ENCODE measurements at places on chromosomes 16 and 17. TPM values are rescaled to one million over a fixed set of nuclear protein-coding genes. Genes with fewer than 3 reads are reported as not detected.

- DNase-seq = no peak
Measured at GRCh38 chr16:11372073-11372828, 27.0 kb downstream of the RMI2 start.

- DNase-seq = no peak
Measured at GRCh38 chr16:3193221-3194212, 5.5 kb downstream of the OR1F1 start.

DNA sequence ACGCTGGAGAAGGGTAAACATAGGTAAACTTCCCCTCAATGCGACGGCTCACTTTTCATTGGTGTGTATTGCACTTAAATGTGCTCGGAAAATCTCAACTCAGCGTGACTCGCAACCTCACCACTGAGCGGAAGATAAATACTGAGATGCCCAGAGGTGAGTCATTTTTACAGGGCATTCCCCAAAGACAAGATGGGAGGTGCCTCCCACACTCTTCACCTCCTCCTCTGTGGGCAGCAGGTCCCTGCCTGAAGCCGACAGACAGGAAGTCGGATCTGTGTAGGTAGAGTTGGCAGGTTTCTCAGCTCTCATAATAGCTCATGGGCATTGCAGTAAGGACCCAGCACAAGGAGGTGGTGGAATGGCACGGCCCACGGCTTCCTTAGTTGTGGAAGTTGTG lies 274.6 kb upstream of the HSBP1 start:
- no peak for DNase-seq

The KRTAP9-8 gene
- polyA plus RNA-seq = not detected

- DNase-seq = no peak
Measured at GRCh38 chr17:28662527-28662829, 473 bp downstream of the SUPT6H start.

GRCh38 chr17:4557626-4558346 lies 2.6 kb downstream of the GGT6 start:
- DNase-seq = no peak

DNA sequence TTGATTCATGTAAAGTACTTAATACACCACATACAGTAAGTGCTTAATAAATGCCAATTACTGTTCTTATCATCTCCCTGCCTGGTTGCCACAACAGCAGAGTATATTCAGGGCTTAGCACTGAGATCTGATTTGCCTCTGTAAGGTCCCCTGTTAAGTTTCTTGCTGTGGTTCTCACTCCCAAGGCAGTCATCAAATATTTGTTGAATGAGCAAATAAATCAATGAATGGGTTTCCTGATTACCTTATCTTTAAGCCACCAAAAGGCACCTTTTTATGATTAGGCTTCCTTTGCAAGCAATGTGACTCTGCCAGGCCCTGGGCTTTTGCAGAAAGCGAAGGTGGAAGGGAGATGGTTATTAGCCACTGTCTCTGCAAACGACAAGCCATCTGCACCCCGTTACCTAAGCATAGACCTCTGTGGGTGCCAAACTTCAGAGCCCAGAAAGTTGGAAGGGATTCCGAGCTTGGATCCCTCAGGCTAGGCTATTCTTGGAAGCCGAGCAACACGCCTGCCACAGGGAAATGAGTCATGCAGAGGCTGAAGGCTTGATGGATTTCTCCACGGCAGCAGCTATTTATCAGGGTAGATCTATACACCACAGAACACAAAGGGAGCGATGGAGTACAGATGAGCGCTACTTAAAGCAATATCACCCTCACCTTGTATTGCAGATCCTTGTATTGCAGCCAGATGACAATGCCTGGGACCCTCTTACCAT lies 102.0 kb downstream of the GRIN2A start:
- DNase-seq = peak; percentile 24

- no peak for DNase-seq
Measured at GRCh38 chr16:76926595-76926994, 264.4 kb upstream of the MON1B start.

DNA sequence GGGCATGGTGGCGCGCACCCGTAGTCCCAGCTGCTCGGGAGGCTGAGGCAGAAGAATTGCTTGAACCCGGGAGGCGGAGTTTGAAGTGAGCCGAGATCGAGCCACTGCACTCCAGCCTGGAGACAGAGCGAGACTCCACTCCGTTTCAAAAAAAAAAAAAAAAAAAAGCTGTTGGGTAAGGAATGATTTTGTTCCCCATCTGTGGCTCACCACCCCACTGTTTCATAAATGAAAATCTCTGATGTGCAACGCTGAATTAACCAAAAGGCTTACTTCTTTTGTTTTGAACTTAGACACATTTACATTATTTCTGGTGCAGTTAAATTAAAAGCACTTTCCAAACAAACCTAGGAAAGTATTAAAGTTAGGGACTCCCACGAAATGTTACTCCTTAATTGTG lies 1.2 kb upstream of the METTL9 start:
- DNase-seq = no peak

- no peak for DNase-seq
Measured at GRCh38 chr17:64773386-64773835, 111.3 kb upstream of the SMURF2 start.

The CDC27 gene
- 48.7 TPM for polyA plus RNA-seq

DNA sequence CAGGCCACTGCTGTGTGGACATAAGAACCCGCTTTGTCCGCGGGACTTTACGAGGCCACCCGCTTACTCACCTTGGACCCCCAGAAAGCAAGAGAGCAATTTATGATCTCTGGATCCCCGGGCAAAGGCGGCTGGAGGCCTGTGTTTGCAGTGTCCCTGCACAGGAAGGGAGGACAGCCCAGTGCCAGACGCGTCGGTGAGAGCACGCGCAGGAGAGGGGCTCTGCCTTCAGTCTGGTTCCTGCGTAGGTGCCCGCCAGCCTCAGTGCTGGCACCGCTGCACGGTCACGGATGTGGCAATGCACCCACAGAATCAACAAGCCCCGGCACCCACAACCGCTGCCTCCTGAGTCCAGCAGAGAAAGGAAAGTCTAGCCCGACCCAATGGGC lies 248.4 kb downstream of the C16orf95 start:
- DNase-seq = no peak

- DNase-seq = no peak
Measured at GRCh38 chr16:85728879-85729278, 22.0 kb downstream of the C16orf74 start.

The CA5A gene
- not detected for polyA plus RNA-seq

DNA sequence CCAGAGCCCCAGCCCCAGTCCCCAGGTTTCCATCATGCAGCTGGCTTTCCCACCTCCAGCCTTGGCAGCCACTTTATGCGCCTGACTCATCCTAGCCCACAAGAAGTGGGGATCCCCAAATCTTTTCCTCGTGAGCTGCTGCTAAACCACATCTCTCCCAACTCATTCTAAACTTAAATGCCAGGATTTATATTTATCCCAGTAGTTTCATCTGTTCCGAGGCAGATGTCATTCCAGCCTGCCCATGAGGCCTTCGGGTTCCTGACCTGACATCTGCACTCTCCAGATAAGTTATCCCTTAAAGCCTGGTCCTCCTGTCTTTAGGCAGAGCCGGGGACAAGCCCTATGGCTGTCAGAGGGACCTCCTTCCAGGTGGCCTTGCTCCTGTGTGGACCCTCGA lies 16.6 kb downstream of the PLXDC1 start:
- DNase-seq = no peak

The SLFN14 gene
- polyA plus RNA-seq = not detected

DNA sequence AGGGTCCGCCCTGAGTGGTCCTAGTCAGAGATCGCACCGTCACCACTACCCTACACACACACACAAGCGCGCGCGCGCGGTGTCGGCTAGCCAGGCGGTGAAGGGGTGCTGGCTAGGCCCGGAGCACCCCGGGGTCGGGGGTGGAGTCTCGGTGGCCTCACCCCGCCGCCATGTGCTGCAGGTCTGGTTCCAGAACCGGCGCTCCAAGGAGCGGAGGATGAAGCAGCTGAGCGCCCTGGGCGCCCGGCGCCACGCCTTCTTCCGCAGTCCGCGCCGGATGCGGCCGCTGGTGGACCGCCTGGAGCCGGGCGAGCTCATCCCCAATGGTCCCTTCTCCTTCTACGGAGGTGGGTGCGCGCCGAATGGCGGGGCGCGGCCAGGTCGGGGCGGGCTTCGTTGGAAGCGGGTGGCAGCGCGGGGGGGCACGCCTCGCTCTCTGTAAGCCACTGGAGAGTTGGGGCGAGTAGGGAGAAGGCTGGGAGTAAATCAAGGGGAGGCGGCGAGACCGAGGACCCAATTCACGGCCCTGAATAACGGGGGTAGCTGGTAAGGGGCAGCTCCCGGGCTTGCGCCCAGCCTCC lies 4.8 kb downstream of the LHX1 start:
- DNase-seq = peak; percentile 76

The CMTM2 gene
- not detected for polyA plus RNA-seq

DNA sequence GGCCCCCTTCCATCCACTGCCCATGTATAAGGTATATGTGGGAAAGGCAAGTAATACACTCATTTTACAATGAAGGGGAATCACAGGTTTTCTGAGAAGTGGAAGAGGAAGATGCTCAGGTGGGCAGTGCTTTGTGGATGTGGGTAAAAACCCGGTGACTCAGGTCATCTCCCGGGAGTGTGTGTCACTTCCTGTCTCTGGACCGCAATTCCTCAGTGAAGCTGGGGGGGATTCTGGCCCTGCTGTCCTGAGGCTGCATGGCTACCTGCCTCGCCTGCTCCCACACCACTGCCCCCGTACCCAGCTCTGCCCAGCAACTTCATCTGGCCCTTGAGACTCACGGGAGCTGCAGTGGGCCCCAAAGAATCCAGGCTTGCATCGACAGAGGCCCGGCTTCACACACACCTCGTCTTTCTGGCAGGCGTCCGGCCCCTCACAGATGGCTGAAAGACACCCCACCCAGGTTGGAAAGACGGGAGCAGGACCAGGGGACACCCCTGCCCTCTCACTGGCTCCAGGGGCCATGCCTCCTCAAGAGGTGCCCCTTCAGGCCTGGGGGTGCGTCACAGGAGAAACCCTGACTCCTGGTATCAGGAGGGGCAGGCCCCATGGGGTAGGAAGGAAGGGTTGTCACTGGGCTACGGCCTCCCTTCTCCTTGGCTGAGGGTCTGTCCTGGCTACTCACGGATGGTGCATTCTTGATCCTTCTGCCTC lies 882 bp downstream of the SCARF1 start:
- DNase-seq = no peak

DNA sequence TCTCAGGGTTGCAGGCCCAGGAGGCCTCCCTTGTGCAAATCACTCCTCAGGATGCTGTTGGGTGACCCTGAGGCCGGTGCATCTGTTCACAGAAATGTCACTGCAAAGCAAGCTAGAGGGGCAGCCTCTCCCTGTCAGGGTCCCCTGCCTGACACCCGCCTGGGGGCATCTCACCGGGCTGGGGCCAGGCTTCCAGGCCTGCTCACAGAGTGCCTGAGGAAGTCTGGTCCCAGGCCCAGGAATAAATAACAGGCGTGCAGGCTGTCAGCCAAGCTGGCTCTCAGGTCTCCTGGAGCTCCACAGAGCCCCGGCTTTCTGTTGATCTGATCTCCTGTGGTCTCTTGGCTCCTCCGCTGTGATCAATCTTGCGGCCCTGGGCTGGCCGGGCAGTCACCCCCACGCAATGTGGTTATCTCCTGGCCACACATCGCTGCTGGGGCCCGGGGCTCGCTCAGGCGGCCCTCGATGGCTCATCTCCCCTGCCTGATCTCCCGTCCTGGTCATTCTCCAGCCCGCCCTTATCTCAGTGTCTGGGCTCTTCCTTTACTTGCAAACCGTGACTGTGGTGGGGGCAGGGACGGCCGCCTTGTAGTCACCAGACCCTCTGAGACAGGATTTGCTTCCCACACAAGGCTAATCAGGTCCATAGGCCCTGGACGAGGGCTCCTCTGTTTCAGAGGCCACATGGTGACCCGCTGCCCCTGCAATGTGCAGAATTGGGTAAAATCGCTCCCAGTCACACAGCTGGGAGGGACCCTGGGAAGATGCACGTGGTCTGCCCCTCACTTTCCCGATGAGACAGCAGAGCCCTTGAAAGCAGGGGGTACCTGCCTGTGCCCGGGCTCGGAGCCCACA lies 231.2 kb upstream of the GSE1 start:
- DNase-seq = peak; percentile 87

The ZACN gene
- polyA plus RNA-seq = 0.03 TPM

- peak; percentile 77 for DNase-seq
Measured at GRCh38 chr16:84484579-84485254, 19.7 kb downstream of the MEAK7 start.

The ZNF213 gene
- polyA plus RNA-seq = 0.83 TPM

- DNase-seq = no peak
Measured at GRCh38 chr16:16830973-16831372, 452.0 kb downstream of the NPIPA7 start.

The CSH1 gene
- polyA plus RNA-seq = not detected

DNA sequence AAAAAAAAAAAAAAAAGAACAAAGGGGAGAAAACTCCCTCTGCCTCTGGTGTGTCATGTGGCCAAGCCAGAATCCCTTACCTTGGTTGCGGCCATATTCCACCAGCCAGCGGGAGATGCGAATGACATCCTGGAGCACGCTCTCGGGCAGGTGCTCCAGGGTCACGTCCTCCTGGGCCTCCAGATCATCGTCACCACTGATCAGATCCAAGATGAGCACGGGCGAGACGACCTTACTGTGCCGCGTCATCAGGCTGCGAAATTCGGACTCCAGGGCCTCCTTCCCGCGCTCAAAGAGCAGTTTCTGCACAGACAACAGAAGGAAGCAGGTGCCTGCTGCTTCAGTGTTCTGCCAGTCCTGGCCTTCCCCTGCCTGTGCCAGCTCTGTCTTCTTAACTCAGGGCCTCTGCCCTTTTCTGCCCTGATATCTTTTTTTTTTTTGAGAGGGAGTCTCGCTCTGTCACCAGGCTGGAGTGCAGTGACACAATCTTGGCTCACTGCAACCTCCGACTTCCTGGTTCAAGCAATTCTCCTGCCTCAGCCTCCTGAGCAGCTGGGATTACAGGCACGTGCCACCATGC lies 5.8 kb downstream of the EXOC7 start:
- DNase-seq = no peak

The APRT gene
- 178 TPM for polyA plus RNA-seq

GRCh38 chr16:84532291-84532724 lies 27.8 kb upstream of the MEAK7 start:
- DNase-seq = no peak

The CD300LB gene
- polyA plus RNA-seq = not detected

The WNK4 gene
- polyA plus RNA-seq = 8.7 TPM

The SLC12A3 gene
- not detected for polyA plus RNA-seq

DNA sequence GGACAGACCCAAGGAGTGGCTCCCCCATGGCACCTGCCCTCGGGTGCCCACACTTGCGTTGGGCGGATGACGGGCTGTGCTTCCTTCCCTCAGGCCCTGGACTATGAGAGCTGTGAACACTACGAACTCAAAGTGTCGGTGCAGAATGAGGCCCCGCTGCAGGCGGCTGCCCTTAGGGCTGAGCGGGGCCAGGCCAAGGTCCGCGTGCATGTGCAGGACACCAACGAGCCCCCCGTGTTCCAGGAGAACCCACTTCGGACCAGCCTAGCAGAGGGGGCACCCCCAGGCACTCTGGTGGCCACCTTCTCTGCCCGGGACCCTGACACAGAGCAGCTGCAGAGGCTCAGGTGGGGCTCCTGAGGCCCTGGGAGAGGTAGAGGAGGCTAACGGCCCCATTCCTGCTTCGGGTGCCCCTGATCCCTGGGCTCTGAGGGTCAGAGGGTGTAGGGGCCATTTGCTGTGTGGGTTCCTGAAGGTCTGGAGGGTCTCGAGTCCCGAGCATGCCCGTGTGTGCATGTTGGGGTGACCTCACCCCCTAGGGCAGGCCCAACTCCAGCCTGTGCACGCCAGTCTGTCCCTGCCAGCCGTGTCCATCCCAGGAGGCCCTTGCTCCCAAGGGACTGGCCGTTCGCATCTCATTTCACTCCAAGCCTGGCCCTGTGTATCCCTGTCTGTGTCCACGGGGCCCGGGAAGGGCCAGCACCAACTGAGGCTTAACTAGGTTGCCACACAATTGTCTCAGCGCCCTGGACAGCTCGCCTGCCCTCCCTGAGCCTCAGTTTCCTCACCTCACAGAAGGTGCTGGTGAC lies 10.0 kb downstream of the SLC22A31 start:
- peak; percentile 16 for DNase-seq

All from SK-N-SH (cell line).